ENCODE measurements at places on chromosomes 4 and X.

DNA sequence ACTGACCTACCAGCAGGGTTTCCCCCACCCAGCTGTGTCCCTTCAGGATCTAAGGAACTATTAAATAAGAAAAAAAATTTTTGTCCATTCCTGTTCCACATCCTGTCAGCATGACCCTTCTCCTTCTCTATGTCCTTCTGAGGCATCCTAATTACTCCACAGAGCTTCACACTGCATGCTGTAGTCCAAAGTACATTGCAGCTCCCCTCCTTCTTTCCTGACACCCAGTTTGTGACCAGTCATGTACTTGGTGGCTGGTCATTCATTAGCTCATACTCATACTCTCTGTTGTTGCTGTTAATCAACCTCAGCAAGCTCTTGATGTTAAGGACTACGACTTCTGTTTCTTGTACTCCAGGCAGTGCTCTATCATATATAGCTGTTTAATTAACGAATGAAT lies 2.4 kb upstream of the EGF start:
- no peak for DNase-seq

- peak; percentile 91 for DNase-seq
Observed at GRCh38 chr4:3387943-3388361, 53.8 kb upstream of the HGFAC start.

GRCh38 chrX:50719614-50720013 lies 94.4 kb downstream of the SHROOM4 start:
- no peak for DNase-seq

DNA sequence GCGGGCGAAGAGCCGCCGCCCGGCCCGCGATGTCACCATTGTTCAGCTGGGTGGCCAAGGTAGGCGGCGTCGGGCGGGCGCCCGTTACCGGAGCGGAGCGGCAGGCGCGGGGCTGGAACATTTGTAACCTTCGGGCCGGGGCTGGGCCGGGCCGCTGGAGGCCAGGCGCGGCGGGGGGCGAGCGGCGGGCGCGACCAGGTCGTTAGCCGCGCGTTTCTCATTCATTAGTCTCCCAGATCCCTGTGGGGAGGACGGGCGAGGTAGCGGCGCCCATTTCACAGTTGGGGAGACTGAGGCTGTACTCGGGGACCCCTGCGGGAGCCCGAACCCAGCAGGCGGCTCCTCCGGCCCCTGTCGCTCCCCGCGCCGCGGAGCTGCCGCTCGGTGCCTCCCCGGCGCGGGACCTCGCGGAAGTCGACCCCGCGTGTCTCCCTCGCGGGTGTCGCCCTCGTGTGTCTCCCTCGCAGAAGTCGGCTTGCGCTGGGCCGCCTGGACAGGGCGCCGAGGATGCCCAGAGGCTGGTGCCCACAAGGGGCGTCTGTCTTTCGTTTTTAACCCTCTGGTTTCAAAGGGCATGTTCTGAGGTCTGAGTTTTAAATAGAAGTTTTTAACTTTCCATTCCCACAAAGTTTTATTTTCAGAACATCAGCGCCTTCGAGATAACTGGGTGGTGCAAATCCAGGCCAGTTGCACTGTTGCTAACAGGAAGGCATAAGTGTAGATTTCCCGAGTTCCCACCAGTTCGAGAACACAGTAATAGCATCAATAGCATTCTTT lies 17.5 kb downstream of the PTTG2 start:
- DNase-seq: peak; percentile 87

DNA sequence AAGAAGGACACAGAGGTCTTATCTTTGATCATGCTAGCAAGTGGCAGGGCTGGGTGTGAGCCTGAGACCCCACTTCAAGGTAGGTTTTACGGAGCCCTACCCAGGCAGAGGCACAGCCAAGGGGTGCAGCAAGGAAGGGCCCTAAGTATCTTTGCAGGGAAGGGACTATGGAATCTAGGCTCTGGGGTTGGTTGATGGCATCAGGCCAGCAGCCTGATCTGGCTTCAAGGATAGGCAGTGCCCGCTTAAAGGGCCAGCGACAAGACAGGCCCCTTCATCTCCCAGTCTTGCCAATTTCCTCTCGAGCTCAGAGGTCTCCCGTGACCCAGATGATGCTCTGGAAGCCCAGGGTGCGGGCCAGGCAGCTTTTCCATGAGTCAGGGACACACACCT lies 5.8 kb downstream of the ABLIM2 start:
- no peak for DNase-seq

GRCh38 chr4:23875317-23875716 lies 14.5 kb downstream of the PPARGC1A start:
- no peak for DNase-seq

GRCh38 chr4:84215217-84215616 lies 283.9 kb downstream of the NKX6-1 start:
- DNase-seq: no peak

- DNase-seq: no peak
Observed at GRCh38 chr4:150234246-150234645, 156.0 kb downstream of the DCLK2 start.

- peak; percentile 63 for DNase-seq
Observed at GRCh38 chr4:67714248-67714583, 13.3 kb upstream of the UBA6 start.

DNA sequence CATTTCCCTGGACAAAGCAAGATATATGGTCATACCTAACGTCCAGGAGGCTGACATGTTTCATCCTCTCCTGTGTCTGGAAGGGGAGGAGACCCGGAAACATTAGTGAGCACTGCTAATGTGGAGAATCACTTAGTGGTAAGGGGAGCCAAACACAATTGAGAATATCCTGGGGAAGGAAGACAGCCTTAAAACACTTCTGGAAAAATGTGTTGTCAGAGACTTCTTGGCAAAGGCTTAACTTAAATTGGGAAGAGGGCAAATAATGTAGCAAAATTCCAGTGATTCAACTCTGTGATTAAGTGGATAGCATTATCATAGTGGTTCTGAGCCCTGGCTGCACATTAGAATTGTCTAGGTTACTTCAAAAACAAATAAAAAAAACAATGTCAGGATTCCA lies 39.5 kb downstream of the SPARCL1 start:
- no peak for DNase-seq

- DNase-seq: peak; percentile 74
Observed at GRCh38 chrX:16185725-16186136, 18.4 kb downstream of the MAGEB17 start.

DNA sequence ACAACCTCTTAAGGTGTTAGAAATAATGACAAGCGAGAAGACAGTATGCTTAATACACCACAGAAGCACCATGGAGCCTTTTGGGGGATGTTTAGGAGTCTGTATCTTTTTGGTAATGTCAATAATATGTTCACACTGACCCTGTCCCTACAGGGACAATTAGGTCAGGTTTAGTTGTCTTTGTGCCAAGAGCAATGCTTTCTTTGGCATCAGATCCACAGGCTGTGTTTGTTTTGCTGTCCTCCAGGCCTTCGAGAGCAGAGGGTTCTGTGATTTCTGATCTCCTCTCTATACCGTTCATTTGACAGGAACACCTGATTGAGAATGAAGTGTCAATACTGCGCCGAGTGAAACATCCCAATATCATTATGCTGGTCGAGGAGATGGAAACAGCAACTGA lies 153.8 kb downstream of the DCLK2 start:
- DNase-seq: no peak

GRCh38 chr4:1566838-1567518 lies 117.1 kb downstream of the FAM53A start:
- DNase-seq: no peak

DNA sequence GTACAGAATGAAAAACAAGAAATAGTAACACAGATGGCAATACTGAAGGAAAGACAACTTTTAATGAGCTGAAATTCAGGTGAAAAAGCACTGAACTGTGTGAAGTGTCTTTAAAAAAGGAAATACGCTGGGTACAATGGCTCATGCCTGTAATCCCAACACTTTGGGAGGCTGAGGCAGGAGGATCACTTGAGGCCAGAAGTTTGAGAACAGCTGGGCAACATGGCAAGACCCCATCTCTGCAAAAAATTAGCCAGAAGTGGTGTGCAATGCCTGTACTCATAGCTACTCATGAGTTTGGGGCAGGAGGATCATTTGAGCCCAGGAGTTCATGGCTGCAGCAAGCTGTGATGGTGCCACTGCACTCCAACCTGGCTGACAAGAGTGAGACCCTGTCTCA lies 59.8 kb upstream of the COX18 start:
- DNase-seq: no peak

- DNase-seq: no peak
Observed at GRCh38 chr4:89171176-89171805, 60.0 kb downstream of the TIGD2 start.

GRCh38 chrX:98231003-98231402 lies 1347.3 kb downstream of the RPA4 start:
- DNase-seq: no peak

GRCh38 chrX:39125834-39126233 lies 324.6 kb downstream of the MID1IP1 start:
- no peak for DNase-seq

DNA sequence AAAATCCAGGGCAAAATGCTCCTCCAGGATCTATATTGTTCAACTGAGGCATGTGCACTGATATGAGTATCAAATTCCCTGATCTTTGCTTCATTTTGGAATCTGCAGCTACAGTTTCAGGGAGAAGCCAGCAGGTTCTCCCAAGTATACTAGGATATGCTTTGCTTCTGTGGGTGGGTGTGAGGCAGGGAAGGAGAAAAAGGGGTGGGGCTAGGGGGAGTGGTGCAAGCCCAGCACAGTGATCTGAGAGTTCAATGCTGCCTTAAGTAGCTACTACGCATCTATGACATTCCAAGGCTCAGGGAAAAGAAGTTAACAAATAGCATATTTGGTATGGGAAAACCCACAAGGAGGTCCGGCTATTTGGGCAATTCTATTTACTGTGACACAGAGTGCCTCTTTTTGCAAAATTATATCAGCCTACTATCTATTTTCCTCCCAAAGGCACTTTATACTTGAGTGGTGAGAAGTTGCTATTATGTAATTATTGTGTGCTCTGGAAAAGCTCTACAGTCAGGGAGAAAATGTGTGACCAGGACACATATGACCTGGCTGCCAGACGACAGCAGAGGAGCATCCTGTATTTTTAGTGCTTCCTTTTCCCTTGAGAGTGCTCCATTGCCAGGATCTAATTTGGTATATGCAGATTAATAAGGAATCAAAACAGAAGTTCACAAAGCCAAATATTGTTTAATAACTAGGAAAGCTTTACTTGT lies 162.0 kb downstream of the RNF150 start:
- DNase-seq: no peak
